Muscle of arm (tissue), 14 donors: ENCODE measurements at places on chromosomes 1 and 21.
A peak's percentile ranks its signal among the peaks of the same experiment; 100 is the strongest.

GRCh38 chr1:214514032-214514818, 37.2 kb downstream of the PTPN14 start:
- no peak for DNase-seq

GRCh38 chr1:18820791-18821641, 38.4 kb downstream of the TAS1R2 start:
- peak; percentile 90 for DNase-seq

DNA sequence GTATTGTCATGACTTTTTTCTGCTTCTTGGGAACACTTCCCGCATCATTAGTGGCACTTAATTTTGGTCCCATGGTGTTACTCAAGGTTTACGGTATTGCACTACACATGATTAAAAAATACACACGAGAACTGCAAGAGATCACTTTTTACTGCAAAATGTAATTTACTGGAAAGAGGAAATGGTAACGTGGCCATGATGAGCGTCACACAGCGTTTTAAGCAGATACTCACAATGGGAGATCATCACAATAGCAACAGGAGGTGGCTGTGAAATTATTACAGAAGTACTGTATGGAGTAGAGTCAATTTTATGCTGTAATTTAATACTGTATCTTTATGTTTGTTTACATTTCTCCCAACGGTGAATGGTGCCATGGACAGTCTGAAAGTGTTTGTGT, 1510.3 kb downstream of the AMY1C start:
- DNase-seq = no peak

DNA sequence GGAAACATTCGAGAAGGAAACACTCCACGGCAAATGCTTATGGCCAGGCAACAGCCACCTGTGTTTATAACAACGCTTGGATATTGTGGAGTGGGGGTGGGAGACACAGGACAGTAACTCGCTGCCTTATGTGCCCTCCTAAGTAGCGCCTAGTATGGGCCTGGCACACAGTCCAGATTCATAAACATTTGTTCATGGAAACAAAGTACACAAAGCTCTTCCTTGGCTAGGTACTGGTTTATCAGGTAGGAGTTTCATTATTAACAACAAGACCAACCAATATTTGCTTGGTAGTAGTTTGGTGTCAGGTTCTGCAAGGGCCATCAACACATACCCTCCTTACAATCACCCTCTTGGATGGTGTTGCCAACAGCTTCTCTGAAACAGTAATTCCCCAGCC, 23.4 kb downstream of the TMCO4 start:
- no peak for DNase-seq

DNA sequence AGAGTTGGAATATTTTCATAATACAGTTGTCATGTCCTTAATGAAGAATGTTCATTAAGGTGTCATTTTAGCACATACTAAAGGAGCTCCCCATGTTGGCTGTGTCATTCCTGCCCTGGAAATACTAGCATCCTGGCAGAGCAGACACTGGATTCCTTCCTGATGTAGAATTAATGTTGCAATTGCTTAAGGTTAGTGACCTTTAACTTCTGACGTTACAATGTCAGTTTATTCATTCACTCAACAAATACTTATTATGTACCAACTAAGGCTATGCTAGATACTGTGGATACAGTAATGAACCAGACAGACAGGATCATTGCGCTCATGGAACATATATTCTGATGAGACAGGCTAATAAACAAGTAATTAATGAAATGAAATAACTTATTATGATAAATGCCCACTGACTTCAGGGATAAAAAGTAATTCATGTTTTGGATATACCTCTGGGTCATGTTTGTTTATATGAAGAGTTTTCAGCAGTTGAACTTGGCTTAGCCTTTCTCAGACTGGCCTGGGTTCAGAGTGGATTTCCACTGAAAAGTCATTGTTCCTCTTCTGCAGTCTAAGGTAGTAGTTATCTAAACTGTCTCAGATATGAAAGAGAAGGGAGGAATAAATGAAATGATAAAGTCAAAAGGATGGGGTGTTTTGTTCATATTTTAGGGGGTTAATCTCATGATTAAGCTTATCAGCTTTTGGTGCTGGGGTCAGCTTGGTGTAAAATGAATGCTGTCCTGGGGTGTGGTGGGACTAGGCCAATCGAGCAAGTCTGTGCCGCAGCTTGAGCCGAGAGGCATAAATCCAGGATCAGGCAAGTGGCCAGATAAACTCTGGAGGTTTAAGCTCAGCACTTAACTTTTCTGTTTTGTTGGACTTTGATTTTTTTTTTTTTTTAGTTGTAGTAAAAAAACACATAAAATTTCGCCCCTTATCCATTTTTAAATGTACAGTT, 43.3 kb upstream of the KCNQ4 start:
- DNase-seq = no peak

DNA sequence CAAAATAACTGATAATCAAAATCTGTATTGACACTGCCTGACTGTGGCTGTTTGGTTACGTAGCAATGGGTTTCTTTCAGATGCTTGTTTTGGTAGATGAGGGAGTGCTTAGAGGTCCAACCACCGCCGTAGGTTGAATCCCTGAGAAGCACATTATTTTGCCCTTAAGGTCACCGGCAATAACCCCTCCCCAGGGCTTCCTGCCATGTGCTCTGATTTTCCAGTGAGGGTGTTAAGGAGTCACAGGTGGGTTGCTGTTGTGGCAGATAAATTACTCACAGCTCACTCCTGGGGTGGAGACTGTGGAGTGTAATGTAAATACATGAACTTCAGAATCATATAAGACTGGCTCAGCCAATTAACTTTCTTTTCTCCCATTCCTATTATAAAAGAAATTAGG, 81.5 kb upstream of the ZP4 start:
- no peak for DNase-seq

GRCh38 chr1:237141502-237141901, 99.5 kb downstream of the RYR2 start:
- DNase-seq = no peak

- no peak for DNase-seq
Measured at GRCh38 chr1:206490771-206491405, 16.4 kb upstream of the RASSF5 start.

DNA sequence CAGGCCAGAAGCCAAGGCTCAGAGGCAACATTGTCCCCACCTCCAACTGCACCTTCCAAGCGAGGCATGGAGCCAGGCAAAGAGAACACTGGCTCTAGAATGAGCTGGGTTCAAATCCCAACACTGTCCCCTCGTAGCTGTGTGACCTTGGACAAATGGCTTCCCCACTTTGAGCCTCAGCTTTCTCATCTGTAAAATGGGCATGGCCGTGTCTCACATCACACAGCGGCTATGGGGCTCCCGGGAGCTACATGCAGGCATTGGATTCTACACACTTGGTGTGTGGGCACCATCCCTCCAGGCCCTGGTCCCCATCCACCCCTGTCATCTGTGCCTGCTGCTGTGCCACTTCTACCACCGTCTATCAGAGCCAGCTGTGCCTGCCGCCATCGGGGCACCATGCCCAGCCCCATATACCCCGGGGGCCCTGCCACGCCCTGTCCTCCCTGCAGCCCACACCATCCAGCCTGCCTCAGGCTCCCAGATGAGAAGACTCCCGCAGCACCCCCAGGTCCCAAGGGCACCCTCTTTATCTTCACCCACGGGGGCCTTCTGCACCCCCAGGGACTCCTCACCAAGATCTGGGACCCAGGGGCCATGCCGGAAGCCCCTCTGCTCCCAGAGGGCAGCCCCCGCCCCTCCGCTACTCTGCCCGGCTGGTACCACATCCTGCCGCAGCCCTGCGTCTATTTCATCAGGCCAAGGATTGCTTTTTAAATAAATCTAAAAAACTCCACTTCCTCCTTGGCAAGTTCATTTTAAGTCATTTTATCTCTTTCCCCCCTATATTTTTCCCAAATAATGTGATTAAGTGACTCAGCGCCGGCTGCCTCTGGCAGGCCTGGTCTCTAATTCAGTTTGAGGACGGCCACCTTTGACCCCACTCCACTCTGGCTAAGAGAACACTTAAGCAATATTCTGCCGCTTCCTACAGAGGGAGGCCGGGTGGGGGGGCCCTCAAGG, 107.8 kb upstream of the TARDBP start:
- DNase-seq = no peak

DNA sequence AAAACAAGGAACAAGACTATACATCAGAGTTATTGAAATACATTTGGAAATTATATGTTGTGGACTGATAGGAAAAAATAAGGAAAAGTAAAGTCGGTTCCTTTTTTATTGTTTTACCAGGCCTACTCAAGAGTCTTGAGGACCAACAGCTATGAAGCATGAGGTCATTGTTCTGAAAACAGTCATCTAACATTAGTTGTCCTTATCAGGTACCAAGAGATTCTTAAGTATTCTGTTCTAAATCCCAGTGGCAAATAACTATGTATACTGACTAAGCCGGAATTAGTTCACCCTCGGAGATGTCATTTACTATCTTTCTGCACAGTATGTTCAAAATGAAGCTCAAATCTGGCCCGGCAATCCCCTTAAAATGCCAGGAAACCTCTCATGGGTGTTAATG, 585 bp downstream of the ADGRL4 start:
- no peak for DNase-seq

DNA sequence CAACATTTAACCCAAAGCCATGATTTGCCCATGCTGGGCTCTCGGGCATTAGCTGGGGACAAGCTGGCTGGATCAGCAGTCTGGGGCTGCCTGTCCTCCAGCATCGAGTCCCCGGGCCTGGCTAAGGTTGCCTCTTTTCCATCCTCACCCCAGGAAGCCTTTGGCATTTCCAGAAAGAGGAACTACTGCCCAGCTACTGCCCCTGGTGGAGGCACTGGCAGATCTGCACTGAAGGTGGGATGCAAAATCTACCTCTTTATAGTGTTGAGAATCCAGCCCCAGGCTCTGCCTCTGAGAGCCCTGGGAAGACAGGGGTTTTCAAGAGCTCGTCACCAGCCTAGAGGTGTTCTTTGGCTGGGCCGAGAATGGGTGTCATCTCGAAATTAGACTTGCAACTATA, 635.9 kb downstream of the MATN1 start:
- no peak for DNase-seq

DNA sequence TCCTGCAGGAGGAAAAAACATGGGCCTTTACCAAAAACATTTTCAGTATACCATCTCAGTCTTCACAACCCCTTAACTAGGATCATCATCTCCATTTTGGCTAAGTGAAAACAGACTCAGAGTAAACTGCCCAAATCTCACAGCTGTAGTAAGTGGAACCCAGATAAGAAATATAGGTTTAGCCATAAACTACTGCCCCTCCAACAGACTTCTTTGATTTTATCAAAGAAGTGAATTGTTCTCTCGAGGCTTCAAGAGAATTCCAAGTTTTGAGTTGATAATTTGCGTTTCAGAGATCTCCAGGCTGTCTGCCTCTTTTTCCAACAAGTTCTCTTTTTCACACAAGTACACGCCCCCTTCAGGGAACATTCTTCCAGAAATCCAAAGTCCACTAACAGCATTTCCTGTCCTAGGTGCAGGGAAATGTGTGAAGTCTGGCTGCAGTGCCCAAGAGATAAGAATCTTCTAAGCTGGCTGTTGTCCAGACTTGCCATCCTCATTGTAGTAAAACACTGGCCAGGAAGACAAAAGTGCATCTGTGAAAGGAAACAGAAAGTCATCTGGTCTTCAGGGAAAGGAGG, 30.8 kb downstream of the RNF19B start:
- DNase-seq = peak; percentile 32

DNA sequence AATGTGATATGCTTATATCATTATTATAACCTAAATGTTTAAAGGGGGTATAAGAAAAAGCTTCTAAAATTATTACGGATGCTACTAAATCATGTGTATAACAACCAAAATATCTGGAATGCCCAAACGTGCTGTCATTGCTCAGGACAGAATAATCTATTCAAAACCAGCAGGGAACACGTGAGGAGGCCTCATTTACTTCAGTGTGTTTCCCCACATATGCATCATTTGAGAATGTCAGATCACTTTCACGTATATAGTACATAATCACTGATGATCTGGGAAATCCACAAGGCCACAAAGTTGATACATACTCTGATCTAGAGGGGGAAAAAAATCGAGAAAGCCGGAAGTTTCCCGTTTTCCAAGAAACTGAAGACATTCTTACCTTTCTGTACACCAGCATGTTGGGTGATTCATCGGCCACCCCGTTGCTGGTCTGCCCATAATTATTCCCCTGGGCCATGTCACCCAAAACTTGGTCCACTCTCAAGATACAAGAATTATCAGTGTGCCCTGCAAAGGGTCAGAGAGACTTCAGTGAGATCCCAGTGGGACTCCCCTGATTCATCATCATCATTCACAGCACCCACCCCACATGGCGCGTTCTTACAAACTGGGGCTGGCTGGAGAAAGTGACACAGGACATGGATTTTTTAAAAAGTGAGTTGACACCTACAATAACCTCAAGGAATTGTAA, 1.5 kb downstream of the RGS7 start:
- DNase-seq = no peak

- DNase-seq = no peak
Measured at GRCh38 chr1:55302972-55303371, 87.8 kb upstream of the USP24 start.

DNA sequence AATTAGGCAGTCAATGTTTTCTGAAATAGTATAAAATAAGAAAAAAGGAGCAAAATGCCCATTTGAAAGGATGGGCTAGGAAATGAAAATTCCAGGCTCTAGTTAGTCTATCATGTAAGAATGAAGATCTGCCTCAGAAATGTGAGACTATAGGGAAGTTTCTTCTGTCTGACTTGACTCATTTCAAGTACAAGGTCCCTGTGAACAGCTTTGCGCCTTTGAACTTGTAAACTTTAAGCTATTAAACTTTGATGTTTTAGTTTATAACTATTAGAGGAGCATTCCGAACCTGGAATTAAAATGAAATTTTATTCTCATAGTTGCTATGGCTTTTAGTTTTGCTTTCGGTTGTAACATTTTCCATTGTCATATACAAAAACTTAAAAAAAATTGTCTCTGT, 199.4 kb downstream of the RPS6KC1 start:
- DNase-seq = no peak
